ENCODE measurements at places on chromosomes 1 and 21.
A peak's percentile ranks its signal among the peaks of the same experiment; 100 is the strongest.

- no peak for DNase-seq
Observed at GRCh38 chr1:154913273-154913672, 23.2 kb downstream of the PMVK start.

DNA sequence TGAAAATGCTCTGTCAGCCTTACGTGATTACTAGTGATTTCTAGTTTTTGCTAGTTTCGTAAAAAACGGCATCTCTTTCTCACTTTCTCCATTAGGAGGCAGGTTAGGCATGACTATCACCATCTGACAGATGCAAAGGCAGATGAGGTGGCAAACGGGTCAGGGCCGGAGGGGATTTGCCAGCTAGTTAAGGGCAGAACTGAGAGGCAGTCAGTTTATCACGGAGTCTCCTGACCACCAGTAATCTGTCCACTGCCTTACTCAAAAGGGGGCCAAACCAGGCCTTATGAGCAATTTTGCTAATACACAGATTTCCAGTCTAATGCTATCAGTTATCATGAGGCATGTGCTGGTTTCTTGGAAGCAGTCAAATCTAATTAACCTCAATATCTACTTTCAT is 159.3 kb downstream of the TSEN15 start:
- DNase-seq: no peak

GRCh38 chr21:41364308-41364707 is 2.5 kb downstream of the MX2 start:
- DNase-seq: no peak

DNA sequence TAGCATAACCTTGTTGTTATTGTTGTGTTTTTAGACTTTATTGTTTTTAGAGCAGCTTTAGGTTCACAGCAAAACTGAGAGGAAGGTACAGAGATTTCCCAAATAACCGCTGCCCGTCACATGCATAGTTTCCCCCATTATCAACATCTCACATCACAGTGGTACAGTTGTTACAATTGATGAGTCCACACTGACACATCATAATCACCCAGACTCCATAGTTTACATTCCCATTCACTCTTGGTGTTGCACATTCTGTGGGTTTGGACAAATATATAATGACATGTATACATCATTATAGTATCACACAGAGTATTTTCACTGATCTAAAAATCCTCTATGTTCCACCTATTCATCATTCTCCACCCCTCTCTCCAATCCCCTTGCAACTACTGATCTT is 25.9 kb upstream of the TOR3A start:
- DNase-seq: no peak

DNA sequence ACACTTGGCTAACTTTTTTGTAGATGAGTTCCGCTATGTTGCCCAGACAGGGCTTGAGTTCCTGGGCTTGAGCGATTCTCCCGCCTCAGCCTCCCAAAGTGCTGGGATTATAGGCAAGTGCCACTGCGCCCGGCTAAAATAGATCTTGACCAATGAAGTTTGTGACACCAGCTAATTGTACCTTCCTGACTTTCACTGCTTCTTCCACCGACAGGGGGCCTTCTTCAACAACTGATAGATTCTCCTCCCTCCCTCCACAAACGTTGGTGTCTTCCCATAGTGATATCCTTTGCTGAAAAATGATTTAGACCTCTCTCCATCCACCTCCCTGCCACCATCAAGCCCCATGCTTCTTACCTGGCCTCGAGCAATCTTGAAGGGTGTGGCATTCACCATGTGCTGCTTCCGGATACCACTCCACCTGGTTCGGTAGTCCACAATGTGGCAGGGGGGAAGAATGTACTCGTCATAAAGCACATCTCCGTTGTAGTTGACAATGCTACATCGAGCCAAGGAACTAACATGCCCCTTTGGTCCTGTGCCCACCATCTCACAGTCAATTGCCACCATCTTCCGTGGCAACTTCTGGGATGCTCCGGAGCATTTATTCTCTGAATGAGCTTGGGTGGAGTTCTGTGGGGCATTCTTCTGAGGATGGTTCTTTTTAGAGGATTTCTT is 1.6 kb upstream of the METTL25B start:
- peak; percentile 57 for DNase-seq

GRCh38 chr21:45114072-45114471 is 39.7 kb downstream of the ADARB1 start:
- DNase-seq: no peak

GRCh38 chr1:27513958-27514357 is 24.0 kb upstream of the WASF2 start:
- DNase-seq: no peak

- DNase-seq: no peak
Observed at GRCh38 chr1:78536427-78536826, 45.7 kb downstream of the PTGFR start.

- DNase-seq: peak; percentile 66
Observed at GRCh38 chr1:207499573-207499972, 3.6 kb downstream of the CR1 start.

DNA sequence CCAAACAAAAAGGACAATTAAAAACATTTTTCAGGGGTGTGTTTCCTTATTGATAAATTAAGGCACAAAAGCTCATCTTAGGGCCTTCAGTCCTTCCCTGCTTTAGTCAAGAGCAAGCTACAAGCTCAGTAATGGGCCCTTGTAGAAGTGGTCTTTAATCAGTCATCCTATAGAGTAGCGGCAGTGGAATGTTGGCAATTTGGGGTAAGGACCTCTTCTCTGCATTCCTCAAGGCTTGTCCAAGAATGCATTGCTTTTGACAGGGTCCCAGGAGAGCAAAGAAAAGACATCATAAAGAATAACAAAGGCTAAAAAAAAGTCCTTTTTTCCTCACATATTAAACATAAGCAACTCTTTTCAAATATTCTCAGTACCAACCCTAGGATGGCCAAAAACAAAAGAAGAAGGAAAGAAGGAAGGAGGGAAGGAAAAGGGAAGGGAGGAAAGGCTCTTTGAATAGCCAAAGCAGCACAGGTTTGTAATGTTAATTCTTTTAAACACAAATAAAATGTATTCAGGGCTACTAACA is 27.3 kb upstream of the CAMK1G start:
- no peak for DNase-seq

GRCh38 chr1:54919367-54920359 is 32.7 kb upstream of the DHCR24 start:
- no peak for DNase-seq

DNA sequence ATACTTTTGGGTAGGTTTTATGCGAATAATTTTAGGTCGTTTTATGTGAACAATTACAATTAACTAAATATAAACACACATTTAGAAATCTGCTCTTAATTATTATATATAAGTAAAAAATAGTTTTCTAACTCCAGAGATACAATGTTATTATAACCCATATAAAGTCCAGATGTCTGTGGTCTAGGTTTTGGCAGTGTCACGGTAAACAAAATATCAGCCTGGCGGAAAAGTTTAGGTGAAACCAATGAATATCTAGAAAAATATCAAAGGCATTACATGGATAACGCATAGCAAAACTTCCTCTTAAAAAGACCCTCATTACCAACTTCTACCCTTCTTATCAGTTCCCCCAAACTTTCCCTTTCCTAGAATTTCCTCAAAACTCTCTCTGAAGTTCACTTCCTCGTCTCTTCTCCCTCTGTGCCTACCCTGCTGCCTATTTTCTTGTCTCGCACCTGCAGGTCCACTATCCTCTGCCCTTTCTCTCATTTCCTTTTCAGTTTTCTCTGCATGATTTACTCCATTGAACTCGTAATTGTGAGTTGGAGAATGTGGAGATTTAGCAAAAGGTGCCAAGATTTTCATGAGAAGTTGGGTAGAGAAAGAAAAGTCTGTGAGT is 21.8 kb downstream of the VTCN1 start:
- DNase-seq: no peak

- DNase-seq: no peak
Observed at GRCh38 chr21:17491716-17492414, 21.0 kb upstream of the CXADR start.

DNA sequence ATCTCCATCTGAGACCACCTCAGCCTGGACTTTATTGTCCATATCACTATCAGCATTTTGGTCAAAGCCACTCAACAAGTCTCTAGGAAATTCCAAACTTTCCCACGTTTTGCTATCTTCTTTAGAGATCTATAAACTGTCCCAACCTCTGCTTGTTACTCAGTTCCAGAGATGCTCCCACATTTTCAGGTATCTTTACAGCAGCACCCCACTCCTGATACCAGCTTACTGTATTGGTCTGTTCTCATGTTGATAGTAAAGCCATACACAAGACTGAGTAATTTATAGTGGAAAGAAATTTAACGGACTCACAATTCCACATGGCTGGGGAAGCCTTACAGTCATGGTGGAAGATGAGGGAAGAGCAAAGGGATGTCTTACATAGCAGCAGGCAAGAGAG is 465.4 kb upstream of the PBX1 start:
- DNase-seq: no peak

DNA sequence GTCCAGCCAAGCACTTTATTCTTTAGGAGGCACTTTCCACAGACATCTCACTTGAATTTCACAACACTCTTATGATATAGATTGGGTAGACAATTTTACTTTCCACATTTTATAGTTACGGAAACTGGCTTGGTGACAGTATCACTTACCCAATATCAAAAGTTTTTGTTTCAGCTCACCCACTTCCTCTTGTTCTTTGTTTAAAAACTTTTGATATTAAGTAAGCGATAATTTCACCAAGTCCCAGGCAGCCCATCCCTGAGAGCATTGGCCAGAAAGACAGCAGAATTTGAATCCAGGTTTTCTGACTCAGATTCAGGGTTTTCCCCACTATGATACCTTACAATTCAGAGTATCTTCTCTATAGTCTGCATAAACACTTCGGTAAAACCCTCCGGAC is 60.0 kb downstream of the LRIG2 start:
- DNase-seq: peak; percentile 23

DNA sequence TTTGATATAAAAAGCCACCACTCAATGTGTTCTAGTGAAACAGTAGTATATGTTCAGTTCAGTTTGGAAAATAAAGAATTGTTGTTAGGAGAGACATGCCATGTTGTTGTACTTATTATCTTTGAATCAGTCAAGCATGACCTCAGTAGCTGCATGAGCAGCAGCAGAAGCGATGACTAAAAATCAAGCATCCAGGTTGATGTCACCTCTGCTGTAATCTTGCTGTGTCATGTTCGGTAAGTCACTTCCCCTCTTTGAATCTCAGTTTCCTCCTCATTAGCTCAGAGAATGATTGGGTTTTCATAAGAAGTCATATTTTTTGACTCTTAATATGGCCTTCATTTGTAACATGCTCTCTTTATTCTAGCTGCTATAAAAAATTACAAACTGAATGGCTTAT is 428.4 kb upstream of the B3GALT2 start:
- DNase-seq: no peak

DNA sequence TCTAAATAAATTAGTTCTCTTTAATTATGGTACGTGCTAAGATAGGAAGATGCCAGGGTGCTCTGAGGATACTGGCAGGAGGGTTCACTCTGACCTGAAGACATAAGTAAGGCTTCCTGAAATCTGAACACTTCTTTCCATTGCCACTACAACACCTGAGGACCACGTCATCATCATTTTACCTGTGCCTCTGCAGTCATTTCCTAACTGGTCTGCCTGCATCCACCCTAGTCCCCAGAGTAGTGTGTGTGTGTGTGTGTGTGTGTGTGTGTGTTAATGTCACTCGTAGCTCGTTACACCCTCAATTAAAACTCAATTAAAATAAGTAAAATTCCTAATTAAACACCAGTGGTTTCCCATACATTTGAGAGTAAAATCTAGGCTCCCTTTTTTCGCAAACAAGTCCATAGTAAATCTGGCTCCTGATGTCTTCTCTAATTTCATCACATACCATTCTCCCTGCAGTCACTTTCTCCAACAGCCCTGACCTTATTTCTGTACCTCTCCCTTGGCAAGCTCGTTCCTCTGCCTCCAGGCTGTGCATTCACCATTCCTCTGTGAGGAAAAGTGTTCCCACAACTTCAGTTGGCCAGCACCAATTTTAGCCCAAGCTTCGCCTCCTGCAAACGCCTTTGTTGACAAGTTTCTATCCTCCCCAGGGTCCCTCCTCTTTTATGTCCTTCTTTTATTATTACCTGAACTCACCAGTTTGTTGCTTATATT is 8.7 kb downstream of the IL12RB2 start:
- no peak for DNase-seq

- no peak for DNase-seq
Observed at GRCh38 chr1:73839922-73840321, 358.1 kb downstream of the LRRIQ3 start.

GRCh38 chr1:54355931-54356679 is 50.1 kb downstream of the SSBP3 start:
- DNase-seq: no peak

DNA sequence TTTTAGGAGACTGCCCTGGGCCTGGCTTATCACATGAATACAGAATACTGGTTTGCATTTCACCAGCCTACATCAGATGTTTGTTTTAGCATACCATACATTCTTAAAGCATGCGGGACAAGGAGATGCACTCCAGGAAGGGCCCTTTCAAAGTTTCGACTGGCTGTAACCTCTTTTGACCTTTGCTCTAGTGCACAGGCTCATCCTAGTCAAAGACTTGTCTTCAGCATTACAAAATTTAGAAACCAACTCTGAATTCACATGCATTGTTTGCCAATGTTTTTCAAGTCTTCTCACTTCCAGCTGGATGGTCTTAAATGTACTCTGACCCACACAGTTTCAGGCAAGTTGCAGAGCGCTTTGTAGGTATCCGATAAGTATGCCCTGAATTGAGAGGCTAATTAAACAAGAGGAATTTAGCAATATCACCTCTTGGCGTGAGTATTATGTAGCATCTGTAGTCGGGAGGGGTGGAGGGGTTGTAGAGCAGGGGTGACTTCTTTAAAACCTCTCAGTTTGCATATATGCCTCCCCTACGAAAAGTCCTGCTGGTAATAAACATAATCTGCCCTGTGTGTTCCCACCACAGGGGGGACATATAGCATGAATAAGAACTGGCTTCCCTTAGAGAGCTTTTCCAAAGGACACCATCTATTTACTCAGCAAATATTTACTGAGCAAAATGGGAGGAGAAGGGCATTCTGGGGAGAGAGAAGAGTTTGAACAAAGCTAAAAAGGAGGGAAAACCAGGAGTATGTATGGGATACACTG is 24.4 kb upstream of the AHCYL1 start:
- DNase-seq: no peak

GRCh38 chr21:42847726-42848125 is 31.6 kb downstream of the WDR4 start:
- no peak for DNase-seq

DNA sequence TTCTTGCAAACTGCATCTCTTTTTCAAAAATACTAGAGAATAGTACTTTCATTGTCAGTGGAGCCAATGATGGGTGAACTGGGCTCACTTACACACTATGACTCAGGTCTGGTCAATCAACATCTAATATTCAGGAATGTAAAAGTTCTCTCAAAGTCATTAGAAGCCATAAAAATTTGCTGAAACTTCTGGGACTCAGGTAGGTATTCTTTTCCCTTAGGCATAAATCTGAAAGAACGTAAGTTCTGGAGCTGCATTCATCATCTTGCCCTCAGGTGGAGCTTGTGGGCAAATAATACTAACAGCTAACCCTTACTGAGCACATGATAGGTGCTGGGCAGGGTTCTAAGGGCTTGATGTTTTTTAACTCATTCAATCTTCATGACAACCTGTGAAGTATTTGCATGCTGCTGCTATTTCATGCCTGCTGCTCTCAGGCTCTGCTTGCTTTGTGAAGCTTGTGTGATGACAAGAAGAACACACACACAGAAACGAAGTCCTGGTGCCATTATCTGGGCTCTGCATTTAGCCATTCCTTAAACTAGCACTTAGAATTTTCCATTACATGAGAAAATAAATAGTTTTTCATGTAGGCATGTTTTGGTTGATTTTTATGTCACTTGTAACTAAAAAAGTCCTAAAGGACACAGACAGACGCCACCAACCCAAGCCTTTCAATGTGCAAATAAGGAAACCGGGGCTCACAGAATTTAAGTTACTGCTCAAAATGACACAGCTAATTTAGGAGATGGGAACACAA is 394.2 kb upstream of the LYPLAL1 start:
- no peak for DNase-seq

- DNase-seq: no peak
Observed at GRCh38 chr1:77506771-77507170, 175.7 kb downstream of the ZZZ3 start.

Measured in activated naive CD4-positive, alpha-beta T cell treated with Interleukin-2 at 50 U/mL for 16 hours (primary cell).